ENCODE measurements at places on chromosomes 7 and 10.
A peak's percentile ranks its signal among the peaks of the same experiment; 100 is the strongest.

DNA sequence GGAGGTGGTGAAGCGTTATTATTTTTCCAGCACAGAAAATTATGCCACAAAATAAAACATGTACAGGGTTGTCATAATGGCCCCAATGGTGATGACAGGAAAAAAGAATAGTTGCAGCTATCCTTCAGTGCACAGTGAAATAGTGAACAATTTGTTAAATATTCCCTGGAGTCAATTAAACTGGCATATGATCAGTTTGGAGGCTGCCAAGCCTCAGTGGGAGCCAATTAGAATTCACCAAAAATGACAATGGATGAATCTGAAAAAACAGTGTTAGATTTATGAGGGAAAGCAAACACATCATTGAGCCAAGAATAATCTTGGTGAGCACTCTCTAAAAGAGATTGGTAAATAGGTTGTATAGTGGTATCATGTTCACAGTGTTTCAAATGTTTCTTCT, 146.3 kb downstream of the OTUD1 start:
- DNase-seq = no peak

DNA sequence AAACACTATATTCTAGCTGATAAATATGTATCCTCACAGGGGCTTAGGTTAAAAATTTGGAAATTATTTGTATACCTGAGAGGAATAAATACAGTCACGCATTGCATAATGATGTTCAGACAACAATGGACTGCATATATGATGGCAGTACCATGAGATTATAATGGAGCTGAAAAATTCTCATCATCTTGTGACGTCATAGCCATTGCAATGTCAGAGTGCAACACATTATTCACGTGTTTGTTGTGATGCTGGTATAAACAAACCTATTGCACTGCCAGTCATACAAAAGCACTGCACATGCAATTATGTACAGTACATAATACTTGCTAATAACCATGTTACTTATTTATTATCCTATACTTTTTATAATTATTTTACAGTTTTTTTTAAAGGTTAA, 31.4 kb downstream of the STEAP1B start:
- DNase-seq = no peak

DNA sequence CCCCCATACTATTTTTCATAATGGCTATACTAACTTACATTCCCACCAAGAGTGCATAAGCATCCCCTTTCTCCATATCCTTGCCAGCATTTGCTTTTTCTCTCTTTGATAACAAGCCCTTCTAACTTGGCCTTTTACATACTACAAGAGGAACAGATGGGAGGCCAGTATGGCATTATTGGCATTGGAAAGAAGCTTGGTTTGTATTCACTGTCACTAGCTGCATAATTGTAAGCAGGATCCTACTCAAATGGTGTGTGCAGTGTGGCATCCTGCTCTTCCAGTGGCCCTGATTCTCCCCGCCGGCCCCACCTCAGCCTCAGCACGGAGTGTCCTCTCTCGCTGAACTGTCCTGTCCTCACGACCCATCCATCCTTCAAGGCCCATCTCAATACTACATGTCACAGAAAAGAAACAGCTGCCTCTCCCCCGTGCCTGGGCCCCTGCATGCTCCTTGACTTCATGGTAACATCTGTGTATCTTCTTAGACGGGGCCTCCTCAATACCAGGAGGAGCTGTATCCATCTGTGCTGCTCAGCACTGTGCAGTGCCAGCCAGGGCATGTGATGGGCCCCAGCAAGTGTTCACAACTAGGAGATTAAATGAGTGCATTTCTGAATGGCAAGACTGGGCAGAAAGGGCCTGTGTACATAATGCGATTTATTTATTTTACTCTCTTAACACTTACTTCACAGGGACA, 205.2 kb downstream of the COBL start:
- no peak for DNase-seq

DNA sequence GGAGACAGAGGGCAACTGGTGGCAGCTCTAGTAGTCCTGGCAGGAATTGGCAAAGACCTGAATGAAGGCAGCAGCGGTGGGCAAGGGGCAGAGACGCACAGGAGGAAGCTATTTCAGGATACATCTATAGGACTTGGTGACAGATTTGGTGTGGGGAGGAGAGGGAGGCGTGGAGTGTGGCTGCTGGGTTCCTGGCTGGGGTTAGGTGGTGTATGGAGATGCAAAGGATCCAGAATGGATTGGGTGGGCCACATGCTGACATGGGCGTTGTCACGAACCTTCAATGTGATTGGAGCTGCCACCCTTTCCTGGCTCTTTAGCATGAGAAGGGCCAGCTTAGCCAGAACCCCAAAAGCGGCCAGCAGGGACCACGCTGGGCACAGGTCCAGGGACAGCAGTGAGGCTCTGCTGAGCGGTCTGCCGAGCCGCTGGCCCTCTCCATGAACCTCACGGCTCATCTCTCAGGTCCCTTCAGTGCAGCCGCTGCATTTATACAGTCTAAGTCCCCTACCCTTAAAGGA, 10.2 kb upstream of the ADCY1 start:
- no peak for DNase-seq

DNA sequence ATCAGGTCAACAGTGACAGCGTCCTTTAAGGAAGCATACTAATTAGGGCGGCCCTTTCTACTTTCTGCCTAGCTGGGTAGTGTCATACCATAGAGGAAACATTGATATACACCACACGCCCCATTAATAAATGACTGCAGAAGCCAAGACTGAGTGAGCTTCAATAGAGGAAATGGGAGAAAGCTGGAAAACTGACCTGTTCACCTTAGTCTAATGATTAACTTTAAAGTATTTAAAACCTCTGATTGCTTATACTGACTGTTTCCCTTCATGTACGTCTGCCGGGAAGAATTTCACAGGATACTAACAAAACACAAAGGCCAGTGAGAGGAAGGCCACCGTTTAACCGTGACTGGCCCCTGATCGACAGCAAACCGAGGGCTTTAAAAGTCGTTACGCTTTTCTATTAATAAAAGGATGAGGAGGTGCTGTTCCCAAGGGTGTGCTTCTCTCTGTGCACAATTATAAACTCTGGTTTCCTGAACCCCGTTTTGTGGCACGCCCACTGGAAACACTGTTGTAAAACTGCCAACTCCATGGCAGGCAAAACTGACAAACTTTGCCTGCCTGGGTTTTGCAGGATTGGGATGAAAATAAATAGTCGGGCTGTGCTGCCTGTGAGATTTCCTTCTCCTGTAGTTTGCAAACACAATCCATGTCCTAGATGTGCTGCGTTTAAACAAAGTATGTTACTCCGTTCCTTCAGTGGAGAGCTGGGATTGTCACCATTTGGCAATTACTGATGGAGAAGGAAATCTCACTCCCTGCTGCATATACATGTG, 137.6 kb downstream of the NRP1 start:
- DNase-seq = no peak

DNA sequence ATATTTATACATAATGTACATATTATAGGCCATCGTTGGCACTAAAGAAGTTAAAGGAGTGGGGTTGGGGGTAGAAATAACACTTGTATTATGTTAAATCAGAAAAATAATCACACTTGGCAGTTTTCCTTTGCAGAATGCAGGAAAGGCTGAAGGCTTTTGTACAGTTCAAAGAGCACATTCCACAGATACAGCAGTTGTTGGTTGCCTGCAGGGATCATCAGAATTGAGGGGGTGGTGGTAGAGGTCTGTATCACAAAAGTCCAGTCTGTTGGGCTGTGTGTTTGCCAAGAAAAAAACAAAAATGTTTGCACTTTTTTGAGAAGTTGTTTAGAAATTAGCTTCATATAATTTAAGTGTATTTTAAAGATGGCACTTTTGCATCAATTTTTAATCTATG, 231.8 kb upstream of the FOXP2 start:
- no peak for DNase-seq

DNA sequence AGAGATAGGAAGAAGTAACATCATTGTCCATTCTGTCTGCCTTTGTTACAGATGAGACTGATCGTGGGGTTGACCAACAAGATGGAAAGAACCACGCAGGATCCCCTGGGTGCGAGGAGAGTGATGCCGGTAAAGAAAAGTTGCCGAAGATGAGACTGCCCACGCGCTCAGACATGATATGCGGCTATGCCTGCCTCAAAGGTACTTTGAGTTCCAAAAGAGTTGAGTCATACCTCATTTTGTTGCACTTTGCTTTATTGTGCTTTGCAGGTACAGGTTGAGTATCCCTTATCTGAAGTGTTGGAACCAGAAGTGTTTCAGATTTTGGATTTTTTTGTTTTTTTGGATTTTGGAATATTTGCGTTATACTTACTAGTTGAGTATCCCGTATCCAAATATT, 12.2 kb upstream of the CLCN1 start:
- DNase-seq = no peak

- peak; percentile 18 for DNase-seq
Measured at GRCh38 chr7:102973096-102973802, 60.4 kb downstream of the LRRC17 start.

GRCh38 chr7:129315960-129316359, 91.1 kb downstream of the AHCYL2 start:
- no peak for DNase-seq

GRCh38 chr10:77978360-77978759, 51.0 kb downstream of the POLR3A start:
- DNase-seq = no peak

DNA sequence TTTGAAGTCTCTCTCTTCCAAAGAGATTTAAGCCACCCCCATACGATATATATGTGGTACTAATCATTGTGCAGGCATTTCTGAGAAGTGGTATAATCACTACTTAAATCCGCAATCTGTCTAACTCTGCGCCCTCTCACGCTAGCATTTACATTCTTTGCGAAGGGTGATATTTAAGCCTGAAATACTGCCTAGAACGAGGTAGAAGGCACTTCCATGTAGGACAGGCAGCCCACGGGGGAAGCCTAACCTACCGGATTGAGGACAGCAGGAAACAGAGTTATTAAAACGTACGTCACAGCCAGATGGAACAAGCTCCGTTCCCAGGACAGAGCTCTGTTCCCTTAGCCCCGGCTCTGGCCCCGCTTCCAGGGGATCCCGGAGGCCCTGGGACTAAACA, 59.3 kb upstream of the ECHDC3 start:
- DNase-seq = no peak

- DNase-seq = no peak
Measured at GRCh38 chr10:78512205-78512550, 478.5 kb downstream of the RPS24 start.

- DNase-seq = no peak
Measured at GRCh38 chr7:2701832-2702593, 14.0 kb downstream of the AMZ1 start.

DNA sequence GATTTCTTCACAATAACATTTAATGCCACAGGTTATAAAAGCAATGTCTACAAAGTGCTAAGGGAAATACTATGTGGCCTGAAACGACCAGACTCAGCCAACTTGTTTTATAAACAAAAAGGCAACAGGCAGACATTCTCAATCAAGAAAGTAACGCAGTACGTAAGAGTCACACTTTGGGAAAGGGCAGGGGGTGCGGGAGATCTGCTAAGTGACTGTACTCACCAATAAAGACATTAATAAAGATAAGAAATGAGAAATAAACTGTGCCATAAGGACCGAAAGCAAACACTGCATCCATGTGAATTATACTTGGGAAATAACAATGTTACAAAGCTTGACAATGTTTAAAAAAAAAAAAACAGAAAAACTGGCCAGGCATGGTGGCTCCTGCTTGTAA, 25.5 kb downstream of the NSUN6 start:
- DNase-seq = no peak

DNA sequence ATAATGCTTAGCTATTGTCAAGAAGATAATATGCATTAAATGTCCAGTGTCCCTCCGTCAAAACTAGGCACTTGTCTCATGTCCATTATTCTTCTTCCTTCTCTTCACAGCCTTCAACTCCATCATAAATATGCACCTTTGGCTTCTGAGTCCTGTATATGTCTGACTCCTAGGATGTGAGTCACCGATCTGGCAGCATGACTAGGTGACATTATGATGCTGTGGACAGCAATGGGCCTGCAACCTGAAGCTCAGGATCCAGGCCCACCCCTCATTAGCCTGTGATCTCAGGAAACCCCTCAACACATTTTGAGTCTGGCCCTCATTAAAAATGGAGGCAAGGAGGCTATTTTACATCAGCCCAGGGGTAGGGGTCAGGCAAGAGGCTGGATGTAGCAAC, 362.5 kb upstream of the ZMIZ1 start:
- no peak for DNase-seq

- DNase-seq = no peak
Measured at GRCh38 chr10:78472551-78472890, 438.9 kb downstream of the RPS24 start.

- no peak for DNase-seq
Measured at GRCh38 chr7:156576216-156577058, 64.1 kb upstream of the RNF32 start.

DNA sequence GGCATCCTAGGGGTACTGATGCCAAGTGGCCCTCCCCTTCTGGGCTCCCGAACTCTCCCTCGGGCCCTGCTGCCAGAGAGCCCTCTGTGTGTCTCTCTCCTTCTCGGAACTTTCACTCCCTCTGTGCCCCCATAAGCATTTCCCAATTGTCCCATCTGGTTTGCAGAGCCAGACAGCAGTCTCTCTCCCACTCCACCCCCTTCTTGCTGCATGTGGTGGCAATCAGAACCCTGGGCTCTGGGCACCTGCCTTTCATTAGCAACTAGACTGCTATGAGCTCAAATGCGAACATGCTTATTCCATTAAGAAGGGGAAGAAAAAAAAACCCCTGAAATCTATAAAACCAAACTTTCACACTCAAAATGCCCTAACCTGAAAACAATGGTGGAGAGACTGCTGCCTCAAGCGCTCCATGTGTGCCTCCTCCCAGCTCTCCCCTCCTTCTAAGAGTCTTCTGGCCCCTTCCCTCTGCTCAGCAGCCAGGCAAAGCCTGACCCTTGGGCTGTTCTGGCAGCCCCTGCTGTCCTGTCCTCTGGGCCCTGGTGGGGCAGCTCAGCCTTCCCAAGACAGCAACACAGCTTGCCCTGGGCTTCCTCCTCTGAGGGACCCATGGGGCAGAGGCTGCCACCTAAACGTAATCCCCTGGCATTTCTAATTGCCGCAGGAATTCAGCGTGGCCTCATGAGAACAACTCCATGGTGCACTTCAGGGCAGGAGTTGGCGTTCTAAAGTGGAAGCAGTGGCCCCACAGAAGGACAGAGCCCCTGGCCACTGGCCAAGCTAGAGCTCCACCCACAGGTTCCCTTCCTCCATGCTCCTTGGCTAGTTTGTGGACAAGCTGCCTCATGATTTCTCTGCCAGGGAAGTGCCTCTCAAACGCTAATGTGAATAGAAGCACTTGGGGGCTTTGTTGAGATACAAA, 415.4 kb downstream of the PLXNA4 start:
- no peak for DNase-seq

GRCh38 chr7:121744319-121744718, 128.6 kb upstream of the PTPRZ1 start:
- no peak for DNase-seq

- no peak for DNase-seq
Measured at GRCh38 chr10:62336404-62336803, 37.8 kb upstream of the ZNF365 start.

GRCh38 chr7:30674876-30675275, 7.4 kb downstream of the CRHR2 start:
- DNase-seq = no peak

- DNase-seq = no peak
Measured at GRCh38 chr7:108660465-108660864, 90.8 kb downstream of the DNAJB9 start.
